GM13976 (cell line): ENCODE measurements at places on chromosomes 4 and X.

- DNase-seq = no peak
Observed at GRCh38 chr4:48669086-48669485, 111.0 kb downstream of the FRYL start.

DNA sequence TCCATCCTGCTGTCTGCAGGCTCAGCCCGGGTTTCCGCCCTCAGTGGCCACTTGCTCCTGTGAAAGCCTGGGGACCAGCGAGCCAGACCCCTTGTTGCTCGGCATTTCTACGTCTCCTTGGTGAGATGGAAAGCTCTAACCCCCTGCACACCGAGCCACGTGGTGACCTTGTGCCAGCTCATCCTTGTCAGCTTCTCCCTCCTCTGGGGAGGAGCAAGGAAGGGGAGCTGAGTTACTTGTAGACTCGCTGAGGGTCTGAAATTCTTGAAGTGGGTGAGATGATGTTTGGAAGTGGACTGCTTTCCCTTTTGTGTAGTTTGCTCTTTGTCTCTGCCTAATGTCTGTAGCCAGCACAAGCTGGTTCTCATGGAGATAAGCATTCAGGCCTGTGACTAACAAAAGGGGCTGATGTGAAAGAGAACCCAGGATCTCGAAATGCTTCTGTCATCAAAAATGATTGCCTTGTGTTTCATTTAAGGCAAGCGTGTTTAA, 29.3 kb downstream of the RGS12 start:
- DNase-seq = no peak

DNA sequence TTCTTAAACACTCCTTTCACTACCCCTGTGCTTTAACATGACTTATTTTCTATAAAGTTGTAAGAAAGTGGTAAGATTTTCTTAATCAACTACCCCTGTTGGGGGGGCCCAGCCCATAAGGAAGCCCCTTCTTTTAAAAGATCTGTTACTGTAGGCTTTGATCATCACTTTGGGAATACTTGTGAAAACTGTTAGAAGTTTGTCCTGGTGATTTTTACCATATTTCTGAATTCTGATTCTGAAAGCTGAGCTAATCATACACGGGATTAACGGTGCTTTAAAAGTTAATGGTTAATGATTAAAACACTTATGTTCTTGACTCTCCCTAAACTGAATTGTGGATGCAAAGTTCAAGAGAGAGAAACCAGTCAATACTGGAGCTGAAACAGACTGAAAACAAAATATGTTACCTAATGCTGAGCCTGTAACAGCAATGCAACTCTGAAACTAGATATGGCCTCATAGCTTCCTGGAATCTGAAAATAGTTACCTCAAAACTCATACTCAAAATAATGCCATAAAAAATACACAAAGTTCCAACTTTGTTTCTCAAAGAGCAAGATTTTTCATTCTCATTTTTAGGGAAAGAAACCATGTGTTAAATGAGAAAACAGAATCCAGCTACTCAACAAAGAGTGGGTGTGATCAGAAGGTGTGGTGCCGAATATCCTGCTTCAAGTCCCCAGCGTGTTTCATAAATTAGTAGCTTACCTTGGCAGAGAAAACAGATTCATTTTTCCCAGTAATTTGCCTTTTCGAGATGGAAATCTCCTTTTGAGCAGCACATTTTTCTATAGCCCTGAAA, 31.6 kb downstream of the ADH7 start:
- no peak for DNase-seq

- no peak for DNase-seq
Observed at GRCh38 chr4:2689825-2690700, 66.1 kb downstream of the TNIP2 start.

DNA sequence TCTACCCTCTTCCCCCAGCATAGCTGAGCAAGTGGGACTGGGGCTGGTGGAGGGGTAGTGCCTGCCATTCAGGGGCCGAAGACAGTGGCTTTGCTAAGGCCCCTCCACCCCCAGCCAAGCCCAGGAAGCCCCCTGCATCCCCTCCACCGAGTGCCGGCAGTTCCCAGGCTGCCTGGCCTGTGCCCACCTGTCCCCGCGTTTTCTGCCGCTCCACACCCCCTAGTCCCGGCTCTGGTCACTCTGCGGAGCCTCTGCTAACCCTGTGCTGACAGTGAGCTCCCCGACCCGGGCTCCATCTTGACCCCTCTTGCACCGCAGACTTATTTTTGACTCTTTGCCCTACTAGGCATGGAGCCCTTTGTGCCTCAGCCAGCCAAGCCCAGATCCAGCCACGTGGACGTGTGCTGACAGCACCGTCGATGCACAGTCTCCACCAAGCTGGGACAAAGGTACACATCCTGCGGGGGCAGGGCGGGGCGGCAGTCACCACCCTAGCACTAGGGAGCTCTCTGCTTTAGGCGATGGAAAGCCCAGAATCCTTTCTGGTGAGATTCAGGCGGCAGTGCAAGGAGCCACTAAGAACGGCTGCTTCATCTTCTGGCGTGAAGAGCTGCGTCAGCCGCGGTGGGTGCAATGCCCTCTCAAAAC, 96.6 kb downstream of the PHKA2 start:
- DNase-seq = no peak

- DNase-seq = no peak
Observed at GRCh38 chr4:1772853-1773538, 20.1 kb upstream of the FGFR3 start.

DNA sequence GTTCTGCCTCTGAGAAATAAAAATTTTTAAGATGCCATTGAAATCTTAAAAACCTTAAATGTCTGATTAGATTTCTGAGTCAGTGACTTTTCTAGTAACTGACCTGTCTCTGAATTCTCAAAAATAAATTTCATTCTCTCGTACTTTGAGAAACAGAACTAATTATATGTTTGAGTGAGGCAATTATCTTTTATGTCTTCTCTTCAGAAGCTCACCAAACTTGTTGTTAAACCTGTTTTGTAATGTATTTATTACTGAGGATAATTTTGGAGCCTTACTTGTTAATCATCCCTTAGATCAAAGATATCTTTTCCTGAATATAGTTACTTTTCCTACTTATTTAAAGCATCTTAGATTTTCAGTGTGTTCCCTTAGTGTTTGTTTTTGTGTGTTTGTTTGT, 64.5 kb upstream of the MMAA start:
- DNase-seq = no peak

DNA sequence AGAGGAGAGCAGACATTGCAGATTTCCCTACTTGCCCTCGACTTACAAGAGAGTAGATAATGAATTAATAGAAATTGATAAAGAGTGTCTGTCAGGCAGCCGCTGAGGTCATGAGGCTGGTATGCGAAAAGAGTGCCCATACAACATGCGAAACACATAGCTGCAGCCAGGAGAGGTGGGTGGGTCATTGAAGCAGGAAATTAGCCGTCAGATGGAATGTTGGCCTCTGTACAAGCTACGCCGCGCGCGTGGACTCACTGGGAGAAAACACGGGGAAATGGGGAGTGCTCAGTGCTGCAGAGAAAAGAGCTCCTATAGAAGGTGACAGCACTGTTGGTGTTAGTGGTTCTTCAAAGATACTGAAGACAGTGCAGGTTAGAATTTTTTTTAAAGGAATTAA, 125.1 kb downstream of the RAPGEF2 start:
- DNase-seq = no peak

DNA sequence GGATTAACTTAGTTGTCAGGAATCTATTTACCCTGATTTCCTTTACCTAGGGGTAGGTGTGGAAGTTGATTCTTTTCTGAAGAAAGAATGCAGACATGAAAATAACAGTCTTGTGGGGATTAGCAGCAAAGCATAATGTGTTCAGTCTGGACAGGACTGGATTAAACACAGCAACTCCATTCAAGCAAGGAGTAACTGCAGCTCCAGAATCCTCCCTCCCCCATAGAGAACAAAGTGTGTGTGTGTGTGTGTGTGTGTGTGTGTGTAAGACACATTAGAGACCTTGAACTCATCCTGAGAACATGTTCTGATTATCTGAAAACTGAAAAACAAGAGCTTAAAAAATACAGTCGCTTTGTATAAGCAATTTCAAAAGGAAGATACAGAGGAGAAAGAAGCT, 9.3 kb downstream of the C4orf54 start:
- DNase-seq = no peak

DNA sequence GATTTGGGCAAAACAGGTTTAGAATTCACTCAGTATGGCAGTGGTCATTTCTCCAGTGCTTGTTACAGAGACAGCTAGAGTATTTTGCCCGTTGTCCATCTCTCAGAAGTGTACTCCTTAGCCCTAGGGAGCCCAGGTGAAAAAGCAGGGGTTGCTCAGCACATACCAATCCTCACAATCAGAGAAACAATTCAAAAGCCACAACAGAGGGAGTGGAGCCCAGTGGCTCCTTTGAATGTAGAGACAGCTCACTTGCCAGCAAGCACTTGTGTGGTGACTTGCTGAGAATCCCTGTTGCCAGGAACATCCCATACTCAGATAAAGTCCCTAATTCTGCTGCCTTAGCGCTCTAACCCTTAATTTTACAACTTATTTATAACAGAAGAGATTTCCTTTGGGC, 1488.3 kb downstream of the RPA4 start:
- DNase-seq = no peak

DNA sequence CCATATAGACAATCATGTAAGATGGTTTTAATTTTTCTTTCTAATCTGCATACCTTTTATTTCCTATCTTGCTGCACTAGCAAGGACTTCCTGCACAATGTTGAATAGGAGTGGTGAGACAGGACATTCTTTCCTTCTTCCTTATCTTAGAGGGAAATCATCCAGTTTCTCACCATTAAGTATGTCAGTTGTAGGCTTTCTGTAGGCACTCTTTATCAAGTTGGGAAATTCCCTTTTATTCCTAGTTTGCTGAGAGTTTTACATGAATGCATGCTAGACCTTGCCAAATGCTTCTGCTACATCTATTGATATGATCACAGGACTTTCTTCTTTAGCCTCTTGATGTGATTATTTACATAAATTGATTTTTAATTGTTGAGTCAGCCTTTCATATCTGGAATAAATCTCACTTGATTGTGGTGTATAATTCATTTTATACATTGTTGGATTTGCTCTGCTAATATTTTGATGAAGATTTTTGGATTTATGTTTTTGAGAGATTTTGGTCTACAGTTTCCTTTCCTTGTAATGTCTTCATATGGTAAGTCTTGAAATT, 23.8 kb downstream of the RNF175 start:
- no peak for DNase-seq

DNA sequence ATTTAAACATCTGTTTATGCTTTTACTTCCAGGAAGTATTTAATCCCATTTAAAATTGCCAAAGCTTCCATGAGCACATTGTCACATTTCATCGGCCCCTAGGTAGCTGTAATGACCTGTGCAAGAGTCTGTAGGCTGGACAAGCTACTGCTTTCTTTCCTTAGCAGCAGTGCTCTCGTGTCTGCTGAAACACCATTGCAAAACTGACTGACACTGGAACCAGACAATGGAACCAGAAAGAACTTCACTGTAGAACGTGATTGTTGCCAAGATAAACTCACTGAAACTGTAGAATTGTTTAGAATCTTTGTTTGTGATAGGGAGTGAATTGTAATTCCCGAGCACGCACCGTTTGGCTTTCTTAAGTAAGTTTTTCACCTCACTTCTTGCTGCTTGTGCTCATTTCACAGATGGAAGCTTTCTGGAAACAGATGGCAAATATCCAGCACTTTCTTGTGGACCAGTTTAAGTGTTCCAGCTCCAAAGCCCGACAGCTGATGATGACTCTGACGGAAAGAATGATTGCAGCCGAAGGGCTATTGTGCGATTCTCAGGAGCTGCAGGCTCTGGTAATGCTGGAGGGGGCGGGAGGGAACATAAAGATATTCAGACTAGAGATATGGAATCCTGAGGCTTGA, 36.9 kb downstream of the EVC start:
- DNase-seq = no peak

DNA sequence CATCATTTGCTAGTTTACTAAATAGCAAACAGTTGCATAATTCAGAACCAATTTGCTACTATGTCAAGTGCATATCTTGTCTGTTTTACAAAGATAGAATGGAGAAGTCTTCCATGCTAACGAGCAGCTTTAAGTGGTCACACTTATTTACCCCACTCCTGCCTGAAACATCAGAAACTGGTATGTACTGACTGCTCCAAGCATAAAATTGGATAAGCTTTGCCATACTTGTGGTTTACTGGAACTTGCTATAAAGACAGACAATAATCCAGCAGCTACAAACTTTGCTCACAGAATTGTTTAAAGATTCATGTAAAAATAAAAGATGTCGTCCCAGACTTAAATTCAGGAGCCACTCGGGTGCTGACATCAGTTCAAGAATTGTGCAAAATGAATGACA, 13.3 kb upstream of the CDKL2 start:
- DNase-seq = no peak

GRCh38 chr4:160026721-160027120, 923.8 kb downstream of the RAPGEF2 start:
- DNase-seq = no peak

- DNase-seq = no peak
Observed at GRCh38 chr4:165201806-165202205, 5.6 kb upstream of the KLHL2 start.
